NCI-H82 (cell line): ENCODE measurements at places on chromosomes 4 and X.

GRCh38 chr4:101186567-101187184 lies 160.7 kb downstream of the PPP3CA start:
- DNase-seq = no peak

DNA sequence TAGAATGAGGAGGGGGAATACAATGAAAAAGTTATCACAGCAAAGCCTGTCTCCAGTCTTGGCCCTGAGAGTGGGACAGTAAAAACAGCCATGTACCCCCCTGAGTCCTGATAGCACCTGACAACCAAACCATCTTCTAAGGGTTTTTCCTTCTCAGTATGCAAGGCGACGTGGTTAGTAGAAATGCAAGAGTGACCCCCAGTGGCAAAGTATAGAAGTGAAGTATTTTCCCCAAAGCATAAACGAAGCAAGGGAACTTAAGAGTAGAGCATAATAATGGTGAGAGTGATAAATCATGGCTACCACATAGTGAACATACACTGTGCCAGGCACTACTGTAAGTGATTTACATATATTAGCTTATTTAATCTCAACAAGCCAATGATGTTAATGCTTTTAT lies 52.8 kb downstream of the FAM47C start:
- peak; percentile 56 for DNase-seq

GRCh38 chr4:8478801-8479744 lies 38.5 kb downstream of the TRMT44 start:
- DNase-seq = no peak

- no peak for DNase-seq
These were observed 114.4 kb downstream of the WDFY3 start for GRCh38 chr4:84852081-84852480.

GRCh38 chr4:109947918-109948317 lies 35.2 kb downstream of the EGF start:
- DNase-seq = no peak

- DNase-seq = no peak
These were observed 111.5 kb downstream of the LARP7 start for GRCh38 chr4:112748352-112748878.

DNA sequence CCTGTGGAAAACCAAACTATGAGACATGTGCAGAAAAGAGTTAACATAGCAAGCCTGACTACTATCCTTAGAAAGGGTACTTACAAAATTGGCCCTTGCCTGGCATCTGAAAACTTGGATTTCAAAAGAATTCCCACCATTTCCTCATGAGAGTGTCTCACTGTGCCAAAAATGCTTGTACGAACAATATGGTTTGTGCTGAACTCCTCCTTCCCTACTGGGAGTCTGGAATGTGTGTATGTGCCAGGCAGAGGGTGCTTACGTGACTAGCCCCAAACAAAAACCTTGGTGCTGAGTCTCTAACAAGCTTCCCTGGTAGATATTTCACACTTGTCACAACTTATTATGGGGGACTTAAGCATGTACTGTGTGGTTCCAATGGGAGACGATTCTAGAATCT lies 81.7 kb upstream of the GIMD1 start:
- DNase-seq = no peak

GRCh38 chrX:38249965-38250364 lies 29.3 kb upstream of the SRPX start:
- DNase-seq = no peak

- no peak for DNase-seq
These were observed at the start of gene MTTP for GRCh38 chr4:99574530-99575324. MTTP (plus strand) TSS chr4:99574824; CDS start chr4:99574910, 86 bp downstream.

DNA sequence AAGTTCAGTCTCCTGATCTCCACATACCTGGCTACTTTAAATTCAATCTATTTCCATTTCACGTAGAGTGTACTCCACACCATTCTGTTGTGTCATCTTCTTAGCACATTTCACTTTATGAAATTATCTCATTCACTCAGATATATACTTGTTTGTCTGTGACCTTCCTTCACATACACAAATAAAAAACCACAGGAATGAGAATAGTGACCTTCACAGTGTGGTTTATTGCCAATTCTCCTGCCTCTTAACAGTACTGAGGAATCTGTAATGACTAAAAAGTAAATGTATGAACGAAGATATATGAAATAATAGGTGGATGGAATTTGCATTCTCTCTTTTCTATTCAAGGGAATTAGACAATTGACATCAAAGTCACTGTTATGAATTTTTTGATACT lies 183.9 kb upstream of the PCDH7 start:
- no peak for DNase-seq

DNA sequence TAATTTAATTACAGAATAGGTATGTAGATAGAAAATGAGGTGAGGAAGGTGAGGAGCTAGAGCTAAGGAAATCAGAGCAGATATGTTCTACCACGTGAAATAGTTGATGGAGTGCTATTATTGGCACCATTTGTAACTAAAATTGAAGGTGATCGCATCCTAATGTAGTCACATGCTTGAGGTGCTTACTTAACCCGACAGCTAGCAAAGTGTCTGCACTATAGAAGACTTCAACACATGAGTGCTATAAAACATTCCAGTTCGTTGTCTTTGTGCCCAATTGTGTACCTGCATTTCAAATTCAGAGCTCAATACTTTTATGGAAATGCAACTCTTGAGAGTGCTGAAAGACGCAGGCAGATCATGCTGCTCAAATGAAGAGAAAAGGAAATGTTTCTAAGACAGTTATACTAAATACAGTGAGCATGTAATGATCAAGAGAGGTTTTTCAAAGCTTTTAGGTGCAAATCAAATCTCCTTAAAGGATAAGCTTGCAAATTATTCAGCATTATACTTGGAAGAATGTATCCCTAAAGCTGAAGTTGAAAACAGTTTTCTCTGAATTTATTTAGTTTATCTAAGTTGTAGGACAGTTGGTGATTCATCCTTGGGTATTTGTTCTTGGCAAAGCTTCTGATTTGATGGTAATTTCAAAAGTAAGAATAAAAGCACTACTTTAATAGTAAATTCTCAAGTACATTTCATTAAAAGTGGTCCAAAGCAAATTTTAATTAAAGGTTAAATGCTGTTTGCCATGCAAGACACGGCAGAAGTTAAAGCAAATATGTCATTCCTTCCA lies 223.9 kb upstream of the EPHA5 start:
- DNase-seq = no peak

GRCh38 chr4:148786699-148787098 lies 344.5 kb upstream of the NR3C2 start:
- peak; percentile 0 for DNase-seq

DNA sequence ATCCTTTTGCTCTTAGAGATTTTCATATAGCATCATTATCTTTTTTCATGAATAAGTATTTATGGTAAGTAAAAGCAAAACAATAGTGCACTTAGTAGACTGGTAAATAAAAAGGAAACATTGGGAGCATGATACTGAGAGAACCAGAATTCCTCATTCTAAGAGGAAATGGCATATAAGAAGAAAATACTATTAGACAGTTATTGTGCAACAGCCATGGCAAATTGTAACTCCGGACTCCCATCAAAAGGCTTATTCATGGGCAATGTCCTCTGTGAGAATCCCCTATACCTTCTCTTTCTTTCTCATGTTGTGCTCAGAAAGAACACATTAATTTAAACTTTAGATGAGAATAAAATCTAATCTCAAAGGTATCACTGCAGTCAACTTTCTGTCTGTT lies 42.4 kb downstream of the SPATA18 start:
- DNase-seq = no peak

- DNase-seq = no peak
These were observed 78.8 kb upstream of the TBC1D9 start for GRCh38 chr4:140834839-140835495.

DNA sequence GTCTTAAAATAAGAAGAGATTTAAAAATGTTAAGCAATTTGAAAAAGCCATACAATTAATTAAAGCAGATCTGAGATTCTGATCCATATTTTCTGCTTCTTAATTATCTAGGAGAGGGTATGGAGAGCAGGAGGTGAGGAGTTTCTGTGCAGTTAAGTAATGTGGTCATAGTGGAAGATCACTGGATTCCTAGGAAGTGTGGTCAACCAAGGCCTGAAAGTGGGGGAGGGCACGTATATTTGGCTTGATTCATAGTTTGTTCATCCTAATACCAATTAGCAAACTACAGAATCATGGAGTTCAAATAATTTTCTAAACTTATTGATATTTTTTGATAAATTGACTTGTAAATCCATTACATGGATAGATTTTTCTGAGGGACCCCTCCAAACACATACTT lies 768.3 kb downstream of the RAPGEF2 start:
- DNase-seq = no peak

DNA sequence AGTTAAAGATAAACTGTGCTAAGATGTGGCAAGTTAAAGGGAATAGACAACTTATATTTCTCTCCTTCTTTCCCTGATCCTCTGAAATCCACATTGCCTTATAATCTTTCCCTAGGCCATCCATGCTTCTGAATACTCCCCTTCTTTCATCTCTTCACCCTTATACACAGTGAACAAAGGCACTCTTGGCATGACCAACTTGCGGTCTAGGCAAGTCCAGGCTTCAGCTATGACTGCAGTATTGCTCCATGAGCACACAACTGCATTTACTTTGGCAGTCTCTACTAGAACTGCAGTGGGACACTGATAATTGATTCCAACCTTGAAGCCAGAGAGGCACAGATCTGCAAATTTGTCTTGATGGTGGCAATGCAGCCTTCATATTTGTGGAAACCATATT lies 24.2 kb upstream of the UBA6 start:
- no peak for DNase-seq

DNA sequence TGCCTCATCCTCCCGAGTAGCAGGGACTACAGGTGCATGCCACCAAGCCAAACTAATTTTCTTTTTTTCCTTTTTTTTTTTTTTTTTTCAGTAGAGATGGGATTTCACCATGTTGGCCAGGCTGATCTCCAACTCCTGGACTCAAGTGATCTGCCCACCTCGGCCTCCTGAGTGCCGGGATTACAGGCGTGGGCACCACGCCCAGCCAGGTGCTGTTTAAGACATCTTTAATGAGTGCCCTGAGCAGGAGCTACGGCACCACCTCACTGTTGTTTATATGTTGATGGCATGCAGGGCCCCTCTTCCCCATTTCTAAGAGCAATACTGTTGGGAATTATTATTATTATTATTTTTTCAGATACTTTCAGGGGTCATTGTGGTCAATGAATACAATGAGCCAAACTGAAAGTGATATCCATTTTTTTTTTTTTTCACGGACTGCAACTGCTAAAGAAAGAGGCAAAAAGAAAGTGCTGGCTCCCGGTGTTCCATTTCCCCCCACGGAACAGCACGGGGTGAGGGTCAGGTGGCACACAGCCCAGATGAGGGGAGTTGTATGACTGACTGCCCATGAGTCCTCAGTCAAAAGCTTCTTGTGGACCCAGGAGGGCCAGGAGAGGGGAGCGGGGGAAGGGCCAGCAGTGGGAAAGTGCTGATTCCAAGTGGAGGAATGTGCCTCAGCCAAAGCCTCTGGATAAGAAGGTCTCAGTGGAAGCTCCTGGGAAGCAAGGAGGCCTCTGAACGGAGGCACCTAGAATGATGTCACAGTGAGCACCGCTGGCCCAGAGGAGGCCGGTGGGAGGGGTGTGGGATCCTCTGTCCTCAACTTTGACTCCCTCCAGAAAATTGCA lies 101.8 kb upstream of the HPF1 start:
- no peak for DNase-seq

GRCh38 chr4:107068116-107068515 lies 32.0 kb upstream of the DKK2 start:
- no peak for DNase-seq

GRCh38 chrX:78066110-78066509 lies 37.9 kb upstream of the PGK1 start:
- no peak for DNase-seq

- no peak for DNase-seq
These were observed 171.4 kb downstream of the AASDH start for GRCh38 chr4:56215901-56216300.

DNA sequence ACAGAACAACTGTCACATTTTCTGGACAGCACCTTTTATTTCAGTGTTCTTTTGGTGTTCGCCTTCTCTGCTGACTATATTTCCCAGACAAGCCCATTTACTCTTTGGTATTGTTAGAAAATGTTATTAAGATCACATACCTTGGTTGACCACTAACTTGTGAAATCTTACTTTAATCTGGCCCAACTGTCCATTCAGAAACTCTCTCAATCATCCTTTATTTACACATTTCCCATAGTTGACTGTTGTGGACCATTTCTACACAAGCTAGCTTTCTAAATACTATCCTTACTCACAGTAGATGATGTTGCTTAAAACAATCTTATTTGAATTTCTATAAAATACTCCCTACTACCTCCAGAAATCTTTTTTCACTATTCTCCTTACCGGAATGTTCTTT lies 64.7 kb downstream of the QRFPR start:
- no peak for DNase-seq

GRCh38 chrX:154021131-154021611 lies 1.5 kb upstream of the IRAK1 start:
- no peak for DNase-seq

DNA sequence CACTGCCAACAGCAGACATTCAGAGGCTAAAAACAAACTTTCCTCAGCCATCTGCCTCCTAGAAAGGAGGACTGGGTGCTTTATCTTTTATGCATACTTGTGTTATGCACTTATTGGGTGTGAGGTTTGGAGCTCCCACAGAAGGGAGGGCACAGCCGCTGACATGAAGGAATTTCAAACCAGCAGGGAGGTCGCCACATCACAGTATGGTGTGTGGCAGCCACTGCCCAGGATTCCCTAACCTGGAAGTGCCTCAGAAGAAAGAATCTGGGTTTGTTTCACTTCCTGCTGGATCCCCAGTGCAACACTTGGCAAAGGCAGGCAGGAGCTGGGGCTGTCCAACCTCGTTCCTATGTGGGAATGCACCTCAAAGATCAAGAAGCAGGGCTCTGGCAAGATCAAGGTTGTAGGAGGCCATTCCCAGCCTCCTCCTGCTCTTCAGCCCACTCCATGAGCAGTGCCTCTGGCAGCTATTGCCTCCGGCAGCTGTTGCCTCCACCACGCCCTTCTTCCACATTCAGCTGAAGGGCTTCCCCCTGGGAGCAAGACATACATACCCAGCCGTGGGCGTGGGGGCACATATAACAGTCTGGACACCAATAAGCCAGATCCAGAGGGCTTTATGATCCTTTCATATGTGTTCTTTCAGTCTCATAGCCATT lies 109.0 kb upstream of the MAMLD1 start:
- no peak for DNase-seq

GRCh38 chr4:110514889-110515479 lies 39.0 kb downstream of the ENPEP start:
- DNase-seq = peak; percentile 43

GRCh38 chrX:329291-329910 lies 10.8 kb upstream of the GTPBP6 start:
- no peak for DNase-seq

DNA sequence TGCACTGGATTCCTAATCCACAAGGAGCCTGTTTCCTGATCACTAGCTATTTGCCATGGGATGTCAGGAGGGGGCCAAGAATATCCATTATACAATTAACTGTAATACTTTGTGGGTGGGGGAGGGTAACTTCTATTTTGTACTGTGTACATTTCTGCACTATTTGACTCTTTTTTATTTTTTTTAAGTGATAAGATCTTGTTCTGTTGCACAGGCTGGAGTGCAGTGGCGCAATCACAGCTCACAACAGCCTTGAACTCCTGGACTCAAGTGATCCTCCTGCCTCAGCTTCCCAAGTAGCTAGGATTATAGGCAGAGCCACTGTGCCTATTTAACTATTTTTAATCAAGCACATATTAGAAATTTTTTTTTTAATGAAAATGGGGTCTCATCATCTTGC lies 134.1 kb downstream of the ELOVL6 start:
- DNase-seq = no peak
